ENCODE measurements at places on chromosomes 5 and 9.

GRCh38 chr5:84623019-84623418 is 238.3 kb upstream of the EDIL3 start:
- DNase-seq: no peak

- no peak for DNase-seq
Measured at GRCh38 chr5:145975361-145976066, 39.1 kb downstream of the SH3RF2 start.

GRCh38 chr5:131786900-131787692 is 9.7 kb downstream of the FNIP1 start:
- no peak for DNase-seq

DNA sequence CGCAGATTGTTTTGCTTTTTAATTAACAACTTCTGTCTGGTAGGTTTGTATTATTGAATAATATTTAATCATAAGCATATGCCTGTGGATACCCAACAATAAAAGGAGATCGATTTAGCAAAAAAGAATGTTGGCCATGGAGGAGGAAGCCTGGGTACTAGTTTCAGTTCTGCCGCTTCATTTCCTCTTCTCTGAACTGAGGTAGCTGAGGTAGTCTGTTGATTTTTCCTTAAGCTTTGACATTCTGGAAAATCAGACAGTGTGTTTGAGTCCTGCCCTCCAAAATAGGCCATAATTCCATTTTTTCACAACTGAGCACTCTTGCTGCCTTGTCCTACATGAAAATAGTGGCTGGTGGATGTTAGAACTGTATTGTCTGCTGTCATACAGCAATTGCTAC is 6.0 kb upstream of the GPR21 start:
- no peak for DNase-seq

GRCh38 chr9:124365036-124365435 is 50.2 kb downstream of the PSMB7 start:
- DNase-seq: no peak

DNA sequence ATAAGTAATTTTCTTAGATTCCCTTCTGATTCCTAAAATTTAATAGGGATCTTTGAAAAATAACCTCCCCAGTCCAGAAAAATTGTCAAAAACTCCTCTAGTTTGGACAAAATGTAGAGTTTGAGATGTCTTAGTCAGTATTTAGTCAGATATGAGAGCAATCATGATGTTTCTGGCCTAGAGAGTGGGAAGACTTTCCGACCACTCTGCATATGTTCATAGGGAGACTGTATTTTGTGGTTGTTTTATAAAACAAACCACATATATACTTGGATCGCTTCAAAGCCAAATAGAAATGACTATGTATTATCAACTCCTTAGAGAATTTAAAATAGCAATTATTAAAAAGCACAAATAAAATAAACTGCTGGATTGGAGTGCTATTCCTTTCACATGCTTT is 15.8 kb downstream of the ZFAND5 start:
- no peak for DNase-seq

- DNase-seq: no peak
Measured at GRCh38 chr5:154923441-154924430, 14.3 kb downstream of the GEMIN5 start.

- DNase-seq: peak; percentile 40
Measured at GRCh38 chr9:6827439-6828145, 69.8 kb downstream of the KDM4C start.

DNA sequence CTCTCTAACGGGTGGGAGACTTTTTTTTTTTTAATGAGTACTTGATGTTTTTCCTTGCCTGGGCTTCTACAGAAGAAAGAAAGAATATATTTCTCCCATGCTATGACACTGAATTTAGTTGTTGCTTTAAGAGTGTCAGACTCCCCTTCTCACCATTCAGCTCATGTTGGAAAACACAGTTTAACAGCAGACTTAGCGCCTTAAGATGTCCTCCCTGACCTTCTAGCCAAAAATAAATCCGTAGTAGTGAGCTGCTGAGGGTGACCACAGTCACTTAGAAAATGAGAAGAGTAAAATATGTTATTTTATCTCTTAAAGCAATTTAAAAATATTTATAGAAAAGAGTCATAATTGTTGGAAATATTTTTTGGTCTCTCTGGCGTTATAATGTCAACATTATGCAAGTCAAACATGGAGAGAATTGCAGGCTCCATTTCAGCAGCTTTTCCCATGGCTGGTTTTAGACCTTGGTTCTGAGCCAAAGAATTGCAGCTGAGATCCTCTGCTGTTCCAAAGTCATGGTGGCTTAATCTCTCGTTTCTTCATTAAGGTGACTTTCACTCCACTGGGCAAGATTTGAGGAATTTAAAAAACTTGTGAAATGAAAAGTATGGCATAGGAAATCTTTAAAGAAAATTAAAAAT is 143.5 kb downstream of the GHR start:
- peak; percentile 18 for DNase-seq

DNA sequence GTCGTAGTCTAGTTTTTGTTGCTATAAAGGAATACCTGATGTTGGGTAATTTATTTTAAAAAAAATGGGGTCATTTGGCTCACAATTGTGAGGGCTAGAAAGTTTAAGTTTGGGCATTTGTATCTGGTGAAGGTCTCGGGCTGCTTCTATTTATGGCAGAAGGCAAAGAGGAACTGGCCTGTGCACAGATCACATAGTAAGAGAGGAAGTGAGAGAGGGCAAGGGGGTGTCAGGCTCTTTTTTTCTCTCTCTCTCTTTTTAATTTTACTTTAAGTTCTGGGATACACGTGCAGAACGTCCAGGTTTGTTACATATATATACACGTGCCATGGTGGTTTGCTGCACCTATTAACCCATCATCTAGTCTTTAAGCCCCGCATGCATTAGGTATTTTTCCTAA is 453.3 kb downstream of the DIRAS2 start:
- no peak for DNase-seq

DNA sequence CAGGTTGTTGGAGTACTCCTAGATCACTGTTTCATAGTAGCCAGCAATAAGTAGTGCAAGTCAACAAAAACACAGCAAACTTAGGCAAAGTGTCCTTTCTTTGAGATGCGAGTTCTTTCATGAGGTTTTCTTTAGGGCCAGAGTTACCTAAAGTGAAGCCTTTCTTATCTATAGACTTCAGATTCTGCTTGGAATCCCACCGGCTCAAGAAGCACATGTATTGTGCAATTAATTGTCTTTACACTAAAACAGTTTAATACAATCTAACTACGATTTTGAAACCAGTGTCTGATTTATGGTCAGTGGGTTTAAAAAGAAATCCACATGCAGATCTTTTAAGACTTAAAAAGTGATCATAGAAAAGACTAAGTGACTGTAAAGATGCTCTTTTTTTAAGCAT is 3.6 kb downstream of the PURA start:
- DNase-seq: no peak

- DNase-seq: no peak
Measured at GRCh38 chr9:104177003-104177611, 83.0 kb downstream of the SMC2 start.

DNA sequence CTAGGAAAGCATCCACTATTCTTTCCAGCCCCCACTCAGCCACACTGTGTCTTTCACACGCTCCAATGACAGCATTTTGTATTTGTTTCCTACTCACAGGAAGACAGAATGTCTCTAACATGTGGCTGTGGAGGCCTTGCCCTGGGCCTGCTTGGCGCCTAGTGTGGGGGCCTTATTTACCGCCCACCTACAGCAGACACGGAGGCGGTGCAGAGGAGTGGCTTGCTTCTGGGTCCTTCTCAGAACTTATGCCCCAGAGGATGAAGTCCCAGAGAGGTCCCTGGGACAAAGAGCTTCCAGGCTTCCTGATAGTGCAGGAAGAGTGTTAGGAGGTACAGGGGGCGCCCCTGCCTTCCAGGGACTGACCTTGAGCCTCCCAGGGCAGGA is 8.5 kb upstream of the MRNIP start:
- DNase-seq: no peak

- DNase-seq: no peak
Measured at GRCh38 chr5:82698026-82698425, 379.2 kb downstream of the TMEM167A start.

- DNase-seq: no peak
Measured at GRCh38 chr5:169213479-169213878, 87.5 kb downstream of the SLIT3 start.

- no peak for DNase-seq
Measured at GRCh38 chr9:95721061-95721531, 154.4 kb upstream of the ERCC6L2 start.

GRCh38 chr5:82244854-82245635 is 33.1 kb downstream of the RPS23 start:
- DNase-seq: no peak

DNA sequence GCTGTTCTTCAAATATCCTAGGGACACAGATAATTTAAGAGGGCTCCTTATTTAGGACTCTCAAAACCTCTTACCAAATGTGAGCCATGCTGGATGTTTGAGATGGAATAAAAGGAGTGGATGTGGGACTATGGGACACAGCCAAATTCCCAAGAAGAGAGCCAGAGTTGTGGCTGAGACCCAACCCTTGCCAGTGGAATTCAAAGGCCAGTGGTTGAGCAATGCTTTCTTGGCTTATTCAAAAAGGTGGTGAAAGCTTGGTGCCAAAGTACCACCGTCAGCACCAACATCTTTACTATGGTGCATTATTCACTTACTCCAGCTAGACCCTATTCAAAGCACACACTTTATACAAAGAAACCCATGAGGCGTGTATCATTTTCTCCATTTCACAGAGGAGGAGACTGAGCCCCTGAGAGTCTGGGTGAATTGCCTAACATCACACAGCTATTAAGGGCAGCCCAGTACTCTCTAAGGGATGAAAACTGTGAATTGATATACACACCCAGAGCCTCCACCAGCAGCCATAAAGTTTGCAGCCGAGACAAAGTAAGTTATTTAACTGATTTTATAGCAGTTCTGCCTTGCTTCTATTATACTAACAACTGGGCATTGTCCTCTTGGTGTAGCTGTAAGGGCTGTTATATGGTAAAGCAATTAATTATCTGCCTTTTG is 391.7 kb downstream of the ACTL7B start:
- DNase-seq: no peak

DNA sequence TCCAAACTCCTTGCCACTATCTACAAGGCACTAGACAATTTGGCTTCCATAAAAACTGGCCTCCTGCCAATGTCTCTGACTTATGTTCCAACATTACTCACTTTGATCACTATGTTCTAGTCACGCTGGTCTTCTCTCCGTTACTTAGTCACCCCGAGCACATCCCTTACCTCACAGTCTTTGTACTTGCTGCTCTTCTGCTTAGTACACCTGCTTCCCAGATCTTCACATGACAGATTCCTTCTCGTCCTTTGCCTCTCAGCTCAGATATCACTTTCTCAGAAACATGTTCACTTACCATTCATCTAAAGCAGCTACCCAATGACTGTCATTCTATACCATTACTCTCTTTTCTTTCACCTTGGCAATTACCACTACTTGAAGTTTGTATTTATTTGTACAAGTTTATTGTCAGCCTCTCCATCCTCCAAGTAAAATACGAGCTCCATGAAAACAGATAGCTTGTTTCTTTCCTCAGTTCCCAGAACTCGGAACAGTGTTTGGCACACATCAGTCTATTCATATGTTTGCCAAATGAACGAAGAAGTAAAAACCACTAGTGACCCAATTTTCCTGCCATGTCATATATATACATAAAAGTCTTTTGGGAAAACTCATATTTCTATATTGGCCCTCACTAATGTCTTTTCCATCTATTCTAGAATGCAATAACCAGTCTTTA is 5.9 kb upstream of the SLC22A5 start:
- DNase-seq: no peak

GRCh38 chr9:13791816-13792215 is 512.3 kb upstream of the MPDZ start:
- no peak for DNase-seq

GRCh38 chr9:81653240-81653639 is 36.1 kb downstream of the TLE1 start:
- DNase-seq: no peak

- peak; percentile 95 for DNase-seq
Measured at GRCh38 chr5:178234750-178235587, 2.4 kb upstream of the PHYKPL start.

- no peak for DNase-seq
Measured at GRCh38 chr9:128216781-128217553, 13.8 kb downstream of the DNM1 start.

GRCh38 chr9:133861692-133862091 is 123.5 kb upstream of the SARDH start:
- DNase-seq: no peak

GRCh38 chr5:65244031-65244430 is 237.7 kb downstream of the ADAMTS6 start:
- no peak for DNase-seq

DNA sequence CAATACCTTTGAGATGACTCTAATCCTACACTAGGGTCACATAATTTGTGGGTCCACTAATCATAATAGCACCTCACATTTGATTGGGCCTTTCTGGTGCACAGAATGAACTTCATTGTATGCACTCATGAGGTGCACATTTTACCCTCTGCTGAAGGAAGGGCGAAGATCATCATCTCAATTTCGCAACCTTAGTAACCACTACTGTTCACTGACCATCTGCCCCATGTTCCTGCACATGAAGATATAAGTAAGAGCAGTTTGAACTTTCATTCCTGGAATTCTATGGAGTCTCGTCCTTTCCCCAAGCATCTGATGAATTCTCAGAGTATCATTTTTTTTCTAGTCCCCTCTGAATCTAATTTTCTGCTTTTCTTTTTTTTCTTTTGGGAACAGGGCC is 21.2 kb downstream of the GAS1 start:
- DNase-seq: no peak

DNA sequence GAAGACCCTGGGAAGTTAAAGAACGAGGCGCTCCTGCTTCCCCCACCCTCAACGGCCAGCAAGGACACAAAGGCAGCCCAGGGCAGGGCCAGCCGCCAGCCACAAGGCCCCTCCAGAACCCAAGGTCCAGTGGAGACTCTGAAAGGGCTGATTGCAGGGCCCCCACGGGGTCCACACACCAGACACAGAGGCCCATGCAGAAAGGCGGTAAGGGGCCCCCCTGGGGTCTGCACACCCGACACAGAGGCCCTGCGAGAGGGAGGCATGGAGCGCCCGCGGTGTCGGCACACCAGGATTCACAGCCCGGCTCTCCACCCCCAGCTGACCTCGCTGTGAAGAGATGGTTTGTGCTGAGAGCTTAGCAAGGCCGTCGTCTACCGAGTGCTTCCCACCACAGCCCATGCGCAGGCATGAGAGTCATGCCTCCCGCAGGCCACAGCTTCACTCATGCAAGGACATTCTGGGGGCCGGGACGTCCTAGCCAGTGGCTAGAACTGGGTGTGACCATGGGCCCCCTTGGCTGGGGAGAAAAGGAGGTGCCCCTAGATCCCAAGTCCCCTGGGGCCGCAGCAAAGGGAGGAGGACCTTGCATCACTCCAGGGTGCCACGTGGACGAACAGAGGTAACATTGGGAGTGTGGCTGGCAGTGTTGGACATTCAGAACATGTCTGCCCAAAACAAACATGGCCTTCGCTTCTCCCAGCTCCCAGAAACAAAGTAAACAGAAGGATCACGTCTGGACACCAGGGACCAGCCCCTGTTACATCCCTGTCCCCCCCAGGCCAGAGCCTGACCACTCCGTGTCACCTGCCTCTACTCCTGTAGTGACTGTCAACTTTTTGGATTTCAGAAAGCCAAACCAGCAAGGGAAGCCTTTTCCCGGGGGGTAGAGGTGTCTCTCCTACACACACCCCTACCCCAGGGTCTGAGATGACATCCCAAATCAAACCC is 9.8 kb downstream of the BRD3 start:
- DNase-seq: no peak

GRCh38 chr5:137320056-137321045 is 178.8 kb downstream of the SPOCK1 start:
- DNase-seq: peak; percentile 18
